ENCODE measurements at places on chromosomes 4 and X.

DNA sequence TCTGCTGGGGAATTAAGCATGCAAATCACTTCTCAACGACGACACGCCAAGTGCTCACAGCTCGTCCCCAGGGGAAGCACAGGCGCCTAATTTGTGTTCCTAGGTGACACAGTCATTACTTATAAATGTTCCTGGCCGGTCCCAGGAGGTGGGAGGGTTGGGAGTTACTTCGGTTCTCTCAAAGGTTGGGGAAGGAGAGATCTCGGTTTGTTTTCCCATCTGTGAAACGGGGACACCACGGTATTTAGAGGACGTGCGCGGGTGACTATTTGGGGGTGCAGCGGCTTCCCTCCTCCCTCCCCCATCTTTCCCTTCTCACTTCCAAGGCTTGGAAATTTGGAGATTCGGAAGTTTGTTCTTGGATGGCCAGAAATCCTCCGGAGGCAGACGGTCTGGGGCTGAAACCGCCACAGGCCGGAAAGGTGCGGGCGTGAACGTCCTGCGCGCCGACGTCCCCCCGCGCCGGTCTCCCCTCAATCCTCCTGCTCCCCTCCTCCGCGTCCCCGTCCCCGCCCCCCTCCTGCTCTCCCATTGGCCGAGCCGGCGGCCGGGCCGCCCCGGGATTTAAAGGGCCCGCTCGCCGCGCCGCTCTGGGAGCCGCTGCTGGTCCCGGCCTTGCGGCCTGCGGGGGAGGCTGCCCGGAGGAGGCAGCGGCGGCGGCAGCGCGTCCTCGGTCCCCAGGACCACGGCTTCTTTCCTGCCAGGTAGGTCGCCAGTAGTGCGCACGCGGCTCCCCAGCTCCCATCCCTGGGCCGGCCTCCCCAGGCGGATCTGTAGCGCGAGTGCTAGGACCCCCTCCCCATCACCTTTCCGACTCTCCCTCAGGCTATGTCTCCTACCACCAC is at the start of gene PORCN:
TSS of gene PORCN (plus strand) at position 593 of the 845 bp plus-strand sequence. CDS start 829 bp downstream, outside the sequence.
- peak; percentile 68 for DNase-seq

DNA sequence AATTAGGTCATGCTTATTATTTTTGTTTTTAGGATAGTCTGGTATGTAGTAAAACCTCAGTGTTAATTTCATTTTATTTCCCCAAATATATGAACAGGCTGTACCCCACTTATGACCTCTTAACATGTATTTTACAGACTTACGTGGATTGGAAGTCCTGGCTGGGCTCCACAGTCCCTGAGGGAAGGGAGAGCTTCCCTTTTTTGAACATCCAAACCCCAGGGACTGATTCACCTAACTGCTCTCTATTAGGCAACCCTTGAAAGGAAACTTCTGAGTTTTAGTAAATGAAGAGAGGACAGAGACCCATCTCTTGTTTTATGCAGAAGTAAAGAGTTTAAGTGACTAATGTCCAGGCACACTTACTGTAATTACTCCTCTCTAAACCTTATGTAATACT is 233.1 kb upstream of the SPRY1 start:
- DNase-seq = no peak

DNA sequence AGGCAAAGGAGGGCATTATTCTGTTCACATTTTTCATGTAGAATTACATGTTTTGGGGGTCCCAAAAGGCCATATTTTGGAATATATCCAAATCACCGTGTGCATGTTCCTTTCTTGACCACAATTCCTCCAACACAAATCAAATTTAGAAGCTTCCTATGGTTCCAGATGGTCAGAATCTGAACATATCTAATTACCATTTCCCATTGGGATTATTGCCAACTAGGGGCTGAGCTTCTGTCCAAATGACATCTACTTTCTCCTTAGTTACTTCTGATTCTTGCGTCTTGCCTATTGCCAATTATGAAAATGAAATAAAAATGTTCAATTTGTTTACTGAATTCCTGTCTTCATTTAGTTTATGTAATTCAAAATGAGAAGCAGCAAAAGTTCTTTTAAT is 163.7 kb downstream of the CPE start:
- no peak for DNase-seq

DNA sequence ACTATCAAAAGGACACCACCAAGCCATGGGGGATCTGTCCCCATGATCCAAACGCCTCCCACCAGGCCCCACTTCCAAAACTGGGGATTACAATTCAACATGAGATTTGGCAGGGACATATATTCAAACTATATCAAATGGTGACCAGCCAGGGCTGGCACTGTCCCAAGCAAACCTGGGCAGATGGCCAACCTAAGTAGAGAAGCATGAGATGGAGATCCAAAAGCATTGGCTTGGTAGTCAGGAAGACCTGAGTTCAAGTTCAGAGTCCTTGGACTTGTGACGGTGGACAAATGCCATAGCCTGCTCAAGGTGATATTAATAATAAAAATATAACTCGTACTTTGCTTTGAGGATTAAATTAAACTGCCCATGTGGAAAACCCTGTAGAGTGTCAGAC is 79.2 kb upstream of the HS3ST1 start:
- no peak for DNase-seq

DNA sequence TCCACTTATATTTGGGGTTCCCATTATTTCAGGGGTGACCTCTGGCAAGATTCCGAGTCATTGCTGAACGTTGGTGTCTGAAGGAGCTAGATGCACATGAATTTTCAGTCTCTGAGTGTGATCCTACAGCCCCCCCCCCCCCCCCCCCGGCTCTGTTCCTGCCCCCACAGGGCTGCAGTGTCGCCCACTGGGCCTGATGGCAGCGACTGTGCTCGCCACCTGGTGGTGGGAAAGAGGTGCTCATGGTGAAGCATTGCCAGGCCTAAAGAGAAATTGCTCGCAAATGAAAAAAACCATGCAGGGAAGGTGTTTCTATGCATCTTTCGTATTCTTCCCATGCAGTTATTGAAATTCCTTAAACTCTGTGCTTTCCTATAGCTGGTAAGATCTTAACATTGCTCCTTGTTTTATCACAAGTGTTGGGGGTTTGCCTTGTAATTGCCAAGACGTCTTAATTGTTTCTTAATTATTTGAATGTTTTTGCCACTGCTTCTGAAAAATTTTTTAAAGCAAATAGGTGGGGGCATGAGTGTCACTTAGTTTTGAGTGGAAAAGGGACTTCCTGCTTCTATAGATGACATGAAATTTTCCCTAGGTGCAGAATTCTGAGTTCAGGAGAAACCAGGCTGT is 63.2 kb downstream of the CLDN22 start:
- peak; percentile 21 for DNase-seq

GRCh38 chrX:150226223-150226965 is 136.7 kb upstream of the MAMLD1 start:
- no peak for DNase-seq

DNA sequence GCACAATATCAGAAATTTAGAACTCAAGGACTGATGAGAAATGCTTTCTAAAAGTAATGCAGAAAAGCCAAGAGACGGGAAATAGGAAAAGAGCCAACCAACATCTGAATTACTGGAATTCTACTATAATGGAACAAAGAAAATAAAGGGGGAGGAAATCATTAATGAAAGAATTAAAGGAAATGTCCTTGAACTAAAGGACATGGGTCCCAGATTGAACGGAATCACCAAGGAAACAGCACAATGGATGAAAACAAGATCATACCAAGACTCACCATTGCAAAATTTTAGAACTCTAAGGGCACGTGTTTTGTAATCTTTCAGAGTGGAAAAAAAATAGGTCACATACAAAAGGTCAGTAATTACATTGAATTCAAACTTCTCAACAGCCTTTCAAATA is 35.9 kb downstream of the HPGDS start:
- no peak for DNase-seq

DNA sequence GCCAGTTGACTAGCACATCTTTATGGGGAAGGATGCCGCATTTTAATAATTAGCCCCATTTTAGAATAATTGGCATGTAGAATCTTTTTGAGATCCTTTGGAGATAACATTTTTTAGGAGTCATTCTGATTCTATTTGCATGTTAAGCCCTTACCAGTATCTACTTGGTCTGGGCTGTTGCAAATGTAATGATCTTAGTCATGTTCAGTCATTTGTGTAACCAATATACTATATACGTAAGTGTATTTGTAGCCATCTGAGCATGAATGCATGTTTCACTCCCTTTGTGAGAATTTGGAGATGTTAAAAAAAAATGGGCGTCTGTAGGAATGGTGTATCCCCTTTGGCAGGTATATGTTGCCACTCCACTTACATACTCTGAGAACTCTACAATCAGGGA is 119.1 kb downstream of the TEX13A start:
- no peak for DNase-seq

DNA sequence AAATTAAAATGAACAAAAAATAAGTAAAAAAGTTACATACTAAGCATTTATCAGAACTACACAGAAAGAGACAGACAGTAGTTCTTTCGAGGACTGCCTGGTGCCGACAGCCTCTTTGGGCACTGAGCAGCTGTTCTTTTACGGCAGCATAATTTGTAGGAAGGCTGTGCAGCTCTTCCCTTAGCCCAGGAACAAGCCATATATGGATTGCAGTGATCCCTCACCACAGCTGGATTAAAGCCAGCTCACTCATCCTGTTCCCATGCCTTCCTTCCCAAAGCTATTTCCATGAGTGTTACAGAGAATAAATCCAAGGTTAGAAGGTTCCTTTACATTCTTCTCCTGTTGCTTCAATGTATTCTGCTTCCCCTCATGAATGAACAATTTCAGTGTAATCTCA is 71.7 kb downstream of the DDX60L start:
- no peak for DNase-seq

DNA sequence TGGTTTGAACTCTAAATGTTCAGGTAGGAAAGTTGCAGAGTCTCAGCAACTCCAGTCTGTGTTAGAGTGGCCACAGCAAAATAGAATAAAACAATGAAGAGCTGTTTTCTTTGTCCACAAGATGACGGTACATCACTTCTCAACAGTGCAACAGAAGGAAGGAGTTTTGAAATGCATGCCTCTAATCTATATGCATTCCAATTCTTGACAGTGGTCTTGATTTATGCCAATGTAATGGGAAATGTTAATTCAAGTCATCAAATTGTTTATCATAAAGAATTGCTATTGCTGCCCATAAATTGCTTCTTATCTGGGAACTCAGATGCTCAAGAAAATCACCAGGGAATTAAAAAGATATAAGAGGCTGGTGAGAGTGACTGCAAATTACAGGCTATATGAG is 195.5 kb upstream of the PRPS2 start:
- no peak for DNase-seq
